ENCODE measurements at places on chromosomes 4 and X. TPM values are rescaled to one million over a fixed set of nuclear protein-coding genes. Genes with fewer than 3 reads are reported as not detected.

GRCh38 chr4:72974694-72975487, 94.6 kb downstream of the COX18 start:
- peak; percentile 84 for DNase-seq

C1QTNF7 gene
- not detected for total RNA-seq

UNC5C gene
- 0.03 TPM for total RNA-seq

POF1B gene
- not detected for total RNA-seq

GRCh38 chr4:99879458-99879857, 14.8 kb downstream of the LAMTOR3 start:
- DNase-seq = no peak

USP46 gene
- total RNA-seq = 20.5 TPM

CNGA1 gene
- total RNA-seq = 0.91 TPM

DNA sequence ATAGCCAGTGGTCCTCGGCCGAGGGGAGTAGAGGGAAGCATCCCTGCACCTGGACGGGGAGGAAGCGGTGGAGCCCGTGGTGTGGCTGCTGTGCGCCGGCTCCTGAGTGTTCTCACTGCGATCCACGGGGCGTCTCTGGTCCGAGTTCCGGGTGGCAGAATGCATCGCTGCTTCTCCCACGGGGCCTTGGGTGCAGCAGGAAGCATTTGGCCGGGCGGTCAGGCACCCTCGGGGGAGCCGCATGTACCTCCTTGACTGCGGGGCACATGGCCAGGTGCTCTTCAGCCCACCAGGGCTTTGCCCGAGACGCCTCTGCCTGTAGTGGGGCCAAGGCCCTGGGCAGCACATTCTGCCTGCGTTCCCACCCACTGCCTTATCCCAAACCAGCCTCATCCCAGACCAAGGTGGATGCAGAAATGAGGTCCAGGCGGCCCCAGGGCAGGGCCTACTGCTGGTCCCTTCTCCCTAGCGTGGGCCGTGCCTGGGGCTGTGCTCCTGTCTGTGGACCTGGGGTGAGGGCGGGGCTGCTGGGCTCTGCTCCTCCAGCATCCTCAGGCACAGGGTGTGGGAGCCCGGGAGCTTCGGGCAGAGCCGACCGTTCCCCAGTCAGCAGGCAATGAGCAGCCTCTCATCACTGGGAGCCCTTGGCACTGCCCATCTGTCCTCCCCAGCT, 27.5 kb downstream of the NKX1-1 start:
- DNase-seq = no peak

DNA sequence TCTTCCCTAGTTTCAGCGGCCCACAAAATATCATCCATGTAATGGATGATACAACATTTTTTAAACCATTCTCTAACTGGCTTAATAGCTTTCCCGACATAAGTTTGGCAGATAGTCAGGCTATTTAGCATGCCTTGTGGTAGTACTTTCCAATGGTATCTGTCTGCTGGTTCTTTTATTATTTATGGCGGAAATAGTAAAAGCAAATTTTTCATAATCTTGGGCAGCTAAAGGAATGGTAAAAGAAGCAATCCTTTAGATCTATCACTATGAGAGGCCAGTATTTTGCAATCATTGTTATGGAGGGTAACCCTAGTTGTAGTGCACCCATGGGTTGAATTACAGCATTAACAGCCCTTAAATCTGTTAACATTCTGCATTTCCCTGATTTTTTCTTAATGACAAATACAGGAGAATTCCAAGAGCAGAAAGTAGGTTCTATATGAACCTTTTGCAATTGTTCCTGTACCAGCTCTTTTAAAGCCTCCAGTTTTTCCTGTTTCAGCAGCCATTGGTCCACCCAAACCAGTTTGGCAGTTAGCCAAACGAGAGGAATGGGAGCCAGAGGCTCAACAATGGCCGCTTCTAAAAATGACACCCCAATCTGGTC, 14.3 kb upstream of the HSD17B11 start:
- no peak for DNase-seq

ANK2 gene
- 3.4 TPM for total RNA-seq

GRCh38 chr4:99202536-99202935, 16.5 kb downstream of the ADH6 start:
- no peak for DNase-seq

- no peak for DNase-seq
Measured at GRCh38 chrX:80648023-80648422, 161.7 kb downstream of the BRWD3 start.

NDST3 gene
- total RNA-seq = 0.58 TPM

DNA sequence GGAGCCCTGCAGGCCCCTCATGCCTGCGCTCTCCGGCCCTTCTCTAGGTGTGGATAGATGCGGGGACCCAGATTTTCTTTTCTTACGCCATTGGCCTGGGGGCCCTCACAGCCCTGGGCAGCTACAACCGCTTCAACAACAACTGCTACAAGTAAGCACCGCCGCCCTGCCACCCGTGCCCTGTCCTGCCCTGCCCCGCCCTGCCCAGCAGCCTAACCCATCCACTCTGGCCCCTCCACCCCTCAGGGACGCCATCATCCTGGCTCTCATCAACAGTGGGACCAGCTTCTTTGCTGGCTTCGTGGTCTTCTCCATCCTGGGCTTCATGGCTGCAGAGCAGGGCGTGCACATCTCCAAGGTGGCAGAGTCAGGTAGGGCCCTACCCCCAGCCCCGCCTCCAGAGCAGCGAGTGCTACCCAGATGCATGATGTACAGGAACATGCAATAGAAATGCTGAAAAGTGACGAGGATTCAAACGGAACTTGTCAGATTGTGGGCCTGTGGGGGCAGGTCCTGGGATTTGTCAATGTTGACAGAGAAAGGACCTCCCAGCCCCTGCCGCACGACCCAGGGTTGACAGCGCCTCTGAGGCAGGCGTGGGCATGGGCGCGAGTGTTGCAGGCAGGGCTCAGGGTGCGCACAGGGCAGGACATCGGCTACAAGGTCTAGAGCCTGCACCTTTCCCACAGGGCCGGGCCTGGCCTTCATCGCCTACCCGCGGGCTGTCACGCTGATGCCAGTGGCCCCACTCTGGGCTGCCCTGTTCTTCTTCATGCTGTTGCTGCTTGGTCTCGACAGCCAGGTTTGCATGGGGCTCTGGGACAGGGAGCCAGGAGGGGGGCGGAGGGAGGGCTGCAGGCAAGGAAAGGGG, 5.7 kb downstream of the SLC6A8 start:
- no peak for DNase-seq

IGBP1 gene
- total RNA-seq = 42.1 TPM

DNA sequence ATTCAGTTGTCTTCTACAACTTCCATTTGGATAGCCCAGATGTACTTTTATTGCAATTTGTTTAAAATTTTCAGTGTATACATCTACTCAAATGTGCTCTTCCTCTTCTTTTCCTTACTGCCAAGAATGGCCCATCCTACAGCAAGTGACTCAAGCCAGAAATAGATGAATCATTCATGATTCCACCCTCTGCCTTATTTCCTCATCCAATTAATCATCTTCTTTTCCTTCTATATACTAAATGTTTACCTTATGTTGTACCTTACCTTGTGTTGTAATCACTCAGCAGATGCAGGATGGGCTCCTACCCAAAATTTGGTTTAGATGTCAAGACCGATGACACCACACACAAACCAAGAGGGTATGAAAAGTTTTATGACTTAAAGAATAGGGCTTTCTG, 437.8 kb downstream of the GRXCR1 start:
- no peak for DNase-seq

MAOB gene
- not detected for total RNA-seq

ETDB gene
- total RNA-seq = not detected

DNA sequence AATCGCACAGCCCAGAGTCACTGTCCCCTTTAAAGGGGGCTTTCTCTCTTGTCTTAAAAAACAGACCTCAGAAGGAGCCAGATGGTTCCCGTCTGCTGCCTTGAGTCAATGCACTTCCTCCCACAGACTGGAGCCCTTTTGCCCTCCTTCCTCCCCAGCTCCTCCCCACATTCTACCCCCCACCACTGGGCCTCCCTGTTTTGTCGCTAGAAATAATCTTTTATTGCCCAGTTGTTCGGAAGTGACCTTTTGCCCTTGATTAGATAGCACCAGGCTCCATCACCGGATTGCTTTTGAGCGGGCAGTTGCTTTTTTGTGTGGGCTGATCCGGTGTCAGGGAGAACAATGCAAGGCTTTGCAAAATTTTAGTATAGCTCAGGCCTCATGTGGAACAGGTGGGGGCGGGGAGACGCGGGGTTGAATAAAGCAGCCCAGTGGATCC, 47.7 kb downstream of the SPRY1 start:
- DNase-seq = no peak

DNA sequence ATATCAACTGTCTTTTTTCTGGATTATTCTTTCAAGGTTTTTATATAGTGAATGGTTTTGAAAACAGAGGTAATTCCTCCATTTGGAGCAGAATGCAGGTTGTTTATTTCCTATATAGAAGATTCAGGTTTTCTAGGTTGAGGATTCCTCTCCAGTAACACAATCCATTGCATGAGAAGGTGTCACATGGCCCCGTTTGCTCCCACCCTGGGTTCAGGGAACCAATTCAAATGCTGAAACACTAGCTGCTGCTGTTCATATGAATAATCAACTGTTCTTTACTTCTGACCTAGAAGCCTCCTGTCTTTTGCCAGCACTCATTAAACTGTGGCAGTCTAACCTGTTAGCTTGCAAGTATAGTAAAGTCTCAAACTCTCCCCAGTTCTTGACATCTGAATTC, 1316.9 kb upstream of the TENM3 start:
- DNase-seq = no peak

DNA sequence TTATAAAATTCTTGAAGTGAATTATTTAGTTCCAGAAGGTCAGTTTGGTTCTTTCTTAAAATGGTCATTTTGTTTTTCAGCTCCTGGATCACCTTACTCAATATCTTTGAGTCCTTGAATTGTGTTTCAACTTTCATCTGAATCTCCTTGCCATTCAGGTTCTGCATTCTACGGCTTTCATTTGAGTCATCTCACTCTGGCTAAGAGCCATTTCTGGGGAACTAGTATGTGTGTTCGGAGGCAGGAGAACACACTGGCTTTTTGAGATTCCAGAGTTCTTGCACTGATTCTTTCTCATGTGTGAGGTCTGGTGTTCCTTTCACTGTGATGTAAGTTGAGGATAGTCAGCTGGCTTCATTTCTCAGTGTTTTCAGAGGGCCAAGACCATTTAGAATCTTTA, 708.4 kb upstream of the FRG1 start:
- no peak for DNase-seq

GRCh38 chrX:23008431-23009099, 8.8 kb downstream of the DDX53 start:
- DNase-seq = peak; percentile 37

Measured in SJSA1 (cell line).